Fibroblast of the conjunctiva (primary cell): ENCODE measurements at places on chromosomes 5 and 9.

GRCh38 chr5:37839407-37840052 lies at the start of gene GDNF:
TSS of gene GDNF (minus strand) at chr5:37840041. CDS start at chr5:37834796, 5,245 bp downstream.
- DNase-seq: no peak

DNA sequence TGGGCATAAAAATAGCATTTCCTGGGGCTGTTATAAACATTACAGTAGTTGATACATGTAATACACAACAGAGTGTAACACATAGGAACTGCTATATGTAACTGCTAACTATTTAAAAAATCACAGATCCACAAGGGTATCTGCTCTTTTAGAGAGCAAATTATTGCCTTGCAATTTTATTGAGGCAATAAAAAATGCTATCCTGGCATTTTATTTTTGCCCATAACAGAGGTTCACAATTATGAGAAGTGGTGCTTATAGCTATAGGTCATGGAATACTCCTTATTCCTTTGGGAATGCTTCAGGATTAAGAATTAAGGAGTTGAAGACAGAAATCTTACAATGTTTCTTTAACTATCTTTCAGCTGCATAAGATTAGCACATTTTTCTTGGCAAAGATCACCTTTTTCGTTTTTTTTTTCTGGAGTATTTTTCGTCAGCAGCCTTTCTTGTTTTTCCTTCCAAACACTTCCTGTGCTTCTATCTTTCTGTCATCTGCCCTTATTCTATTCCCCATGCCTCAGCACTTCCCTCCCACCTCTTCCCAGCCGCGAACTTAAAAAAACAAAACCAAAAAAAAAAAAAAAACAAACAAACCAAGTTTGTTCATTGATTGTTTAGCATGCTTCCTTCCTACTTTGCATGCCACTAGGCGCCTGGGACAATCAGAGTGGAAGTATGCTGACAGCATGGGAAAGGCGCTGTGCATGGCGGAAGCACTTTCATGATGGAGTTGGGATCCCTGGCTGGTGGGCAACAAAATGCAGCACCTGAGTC lies 264.2 kb downstream of the MAST4 start:
- DNase-seq: no peak

DNA sequence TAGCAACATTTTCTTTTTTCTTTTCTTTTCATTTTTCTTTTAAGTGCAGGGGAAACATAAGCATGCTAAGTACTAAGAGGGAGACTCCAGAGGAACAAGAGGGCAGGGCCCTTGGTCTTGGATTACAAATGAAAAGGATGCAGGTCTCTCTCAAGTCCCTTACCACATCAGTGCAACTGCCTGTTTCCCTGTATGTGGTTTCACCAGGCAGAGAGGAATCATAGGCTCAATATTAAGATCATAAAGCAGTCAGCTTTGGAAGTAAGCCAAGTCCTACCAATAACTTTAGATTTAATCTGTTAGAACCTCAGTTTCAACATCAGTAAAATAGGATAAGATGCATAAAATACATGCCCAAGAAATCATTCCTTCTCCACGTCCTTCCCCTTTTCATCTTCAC lies 422.7 kb upstream of the PAPPA start:
- no peak for DNase-seq

DNA sequence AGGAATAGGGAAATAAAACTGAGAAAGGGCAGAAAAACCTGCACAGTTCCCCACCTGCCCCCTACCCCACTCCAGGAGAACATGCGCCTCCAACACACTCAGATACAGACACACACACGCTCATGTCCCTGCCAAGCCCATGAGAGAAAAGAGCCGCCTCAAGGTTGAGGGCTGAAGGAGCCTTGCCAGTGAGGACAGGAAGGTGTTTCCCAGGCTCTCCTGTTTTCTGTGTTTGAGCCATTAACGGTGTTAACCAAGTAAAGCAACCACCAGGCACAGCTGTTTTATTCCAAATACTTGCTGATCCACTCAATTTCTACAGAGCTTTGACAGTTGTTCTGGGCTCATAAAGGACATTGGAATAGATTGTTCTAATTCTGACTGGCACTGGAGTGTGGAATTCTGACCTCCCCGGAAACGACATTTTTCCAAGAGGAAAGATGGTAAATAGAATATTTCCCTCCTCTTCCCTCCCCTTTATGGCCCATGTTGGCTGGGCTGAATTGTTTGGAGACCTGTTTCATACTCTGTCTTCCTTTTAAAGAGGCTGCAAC lies 238.0 kb downstream of the DMAC1 start:
- DNase-seq: no peak

DNA sequence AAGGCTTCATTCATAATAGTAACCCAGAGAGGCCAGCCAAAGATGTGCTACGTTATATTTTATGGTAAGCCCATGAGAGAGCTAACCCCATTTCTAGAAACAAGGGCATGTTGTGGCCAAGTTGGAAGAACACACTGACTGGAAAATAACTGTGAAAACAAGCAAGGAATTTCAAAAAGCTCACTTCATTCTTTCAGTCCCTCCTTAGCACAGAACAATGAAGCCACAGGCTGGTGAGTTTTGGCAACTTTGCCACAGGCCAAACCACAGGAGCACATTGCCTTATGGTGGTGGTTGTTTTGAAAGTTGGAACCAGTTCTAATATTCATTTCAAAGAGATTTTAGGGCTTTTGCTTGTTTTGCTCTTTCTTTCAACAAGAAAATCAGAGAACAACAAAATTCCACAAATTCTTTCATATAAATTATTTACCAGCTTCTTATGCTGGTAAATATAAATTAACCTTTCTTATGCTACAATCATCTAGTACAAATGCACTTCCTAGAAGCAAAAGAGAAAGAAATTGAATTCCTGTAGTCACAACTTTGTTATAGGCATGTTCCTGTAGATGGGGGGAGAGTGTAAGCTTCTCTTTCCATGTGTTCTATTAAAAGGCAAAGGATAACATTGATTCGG lies 225.4 kb upstream of the RFX3 start:
- DNase-seq: no peak

- no peak for DNase-seq
These were observed 122.2 kb downstream of the C9orf50 start for GRCh38 chr9:129498451-129499384.

DNA sequence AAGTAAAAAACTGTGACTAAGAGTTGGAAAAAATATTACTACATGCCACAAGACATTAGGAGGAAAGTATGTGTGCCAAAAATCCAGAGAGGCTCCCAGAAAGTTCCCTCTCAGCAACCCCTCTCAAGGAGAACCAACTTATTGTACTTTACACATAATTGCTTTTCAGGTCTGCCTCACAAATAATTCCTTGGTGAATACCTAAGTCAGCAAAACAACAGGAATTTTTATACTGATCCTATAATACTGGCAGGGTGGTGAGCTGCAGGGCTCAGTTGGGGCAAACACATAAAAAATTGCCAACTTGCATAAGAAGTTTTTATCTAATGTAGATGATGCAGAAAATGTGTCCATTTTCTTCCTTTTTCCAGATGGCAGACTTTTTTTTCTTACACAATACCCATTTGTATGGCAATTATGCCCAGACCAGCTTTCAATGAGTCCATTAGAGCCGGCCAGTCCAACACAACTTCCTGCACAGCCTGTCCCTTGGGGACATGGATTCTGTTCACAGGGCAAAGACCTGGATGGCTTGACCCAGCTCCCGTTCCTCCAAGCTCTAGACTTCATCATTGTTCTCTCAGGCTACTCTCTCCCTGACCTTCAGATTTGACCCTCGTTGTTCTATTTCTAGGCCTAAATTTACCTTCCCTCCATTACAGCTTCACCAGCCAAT lies 31.3 kb downstream of the MARCHF3 start:
- no peak for DNase-seq

DNA sequence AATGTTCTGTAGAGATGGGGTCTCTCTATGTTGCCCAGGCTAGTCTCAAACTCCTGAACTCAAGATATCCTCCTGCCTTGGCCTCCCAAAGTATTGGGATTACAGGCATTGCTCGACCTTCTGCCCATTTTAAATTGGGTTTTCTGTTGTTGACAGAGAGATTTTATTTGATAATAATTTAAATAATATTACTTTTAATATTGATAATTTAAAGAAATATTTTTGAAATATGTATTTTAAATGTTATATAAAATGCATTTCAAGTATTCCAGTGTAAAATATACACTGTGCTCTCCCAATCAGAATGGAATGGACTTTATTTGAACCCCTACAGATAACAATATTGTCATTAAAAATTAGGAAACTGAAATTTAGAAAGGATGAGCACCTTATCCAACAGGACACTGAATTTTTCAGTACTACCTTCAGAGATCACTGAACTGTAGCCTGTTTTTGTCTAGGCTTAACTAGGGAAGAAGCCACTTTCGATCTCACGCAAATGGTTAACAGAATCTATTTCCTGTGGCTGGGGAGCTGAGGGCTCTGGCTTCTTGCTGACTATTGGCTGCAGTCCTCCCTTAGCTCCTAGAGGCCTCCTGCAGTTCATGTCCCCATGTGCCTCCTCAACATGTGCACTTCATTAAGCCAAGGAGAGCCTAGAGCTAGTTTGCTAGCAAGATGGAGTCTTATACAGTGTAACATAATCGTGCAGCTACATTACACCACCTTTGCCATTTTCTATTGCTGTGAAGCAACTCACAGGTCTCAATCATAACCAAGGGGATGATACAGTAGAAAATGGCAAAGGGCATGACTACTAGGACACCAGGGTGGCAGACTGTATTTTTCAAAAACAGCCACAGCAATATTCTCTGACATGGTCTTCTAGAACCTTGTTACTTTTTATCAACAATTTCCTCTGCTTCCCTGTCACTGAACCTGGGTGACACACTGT lies 150.0 kb downstream of the CDC42SE2 start:
- DNase-seq: peak; percentile 49

GRCh38 chr9:129270205-129270604 lies 92.1 kb upstream of the IER5L start:
- DNase-seq: no peak

- peak; percentile 6 for DNase-seq
These were observed 44.8 kb downstream of the PTPN3 start for GRCh38 chr9:109453210-109453842.

DNA sequence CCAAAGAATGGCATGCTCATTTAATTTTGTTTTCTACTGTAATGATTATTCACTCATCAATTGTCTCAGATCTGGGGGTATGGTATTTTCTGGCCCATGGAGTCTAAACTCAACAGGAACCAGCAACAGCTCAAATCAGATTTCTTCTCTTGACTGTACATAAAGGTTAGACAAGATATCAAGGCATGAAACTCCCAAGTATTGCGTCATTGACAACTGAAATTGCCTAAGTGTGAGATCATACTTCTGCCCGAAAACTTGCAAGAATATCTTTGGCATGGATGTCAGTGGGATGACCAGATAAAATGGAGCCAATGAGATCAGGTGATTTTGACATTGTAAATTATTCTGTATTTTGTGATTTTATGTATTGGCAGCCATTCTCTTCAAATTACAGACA lies 141.7 kb upstream of the STK32A start:
- DNase-seq: peak; percentile 5

GRCh38 chr5:10064546-10065195 lies 185.0 kb downstream of the ATPSCKMT start:
- no peak for DNase-seq

GRCh38 chr5:88551724-88552345 lies 283.2 kb upstream of the TMEM161B start:
- no peak for DNase-seq

- peak; percentile 47 for DNase-seq
These were observed 207.8 kb downstream of the SEMA5A start for GRCh38 chr5:9337928-9338595.

- no peak for DNase-seq
These were observed 399 bp downstream of the NDUFA2 start for GRCh38 chr5:140647042-140647419.

- DNase-seq: no peak
These were observed 42.9 kb downstream of the FEM1C start for GRCh38 chr5:115501464-115502210.
